ENCODE measurements at places on chromosomes 2 and 18.

DNA sequence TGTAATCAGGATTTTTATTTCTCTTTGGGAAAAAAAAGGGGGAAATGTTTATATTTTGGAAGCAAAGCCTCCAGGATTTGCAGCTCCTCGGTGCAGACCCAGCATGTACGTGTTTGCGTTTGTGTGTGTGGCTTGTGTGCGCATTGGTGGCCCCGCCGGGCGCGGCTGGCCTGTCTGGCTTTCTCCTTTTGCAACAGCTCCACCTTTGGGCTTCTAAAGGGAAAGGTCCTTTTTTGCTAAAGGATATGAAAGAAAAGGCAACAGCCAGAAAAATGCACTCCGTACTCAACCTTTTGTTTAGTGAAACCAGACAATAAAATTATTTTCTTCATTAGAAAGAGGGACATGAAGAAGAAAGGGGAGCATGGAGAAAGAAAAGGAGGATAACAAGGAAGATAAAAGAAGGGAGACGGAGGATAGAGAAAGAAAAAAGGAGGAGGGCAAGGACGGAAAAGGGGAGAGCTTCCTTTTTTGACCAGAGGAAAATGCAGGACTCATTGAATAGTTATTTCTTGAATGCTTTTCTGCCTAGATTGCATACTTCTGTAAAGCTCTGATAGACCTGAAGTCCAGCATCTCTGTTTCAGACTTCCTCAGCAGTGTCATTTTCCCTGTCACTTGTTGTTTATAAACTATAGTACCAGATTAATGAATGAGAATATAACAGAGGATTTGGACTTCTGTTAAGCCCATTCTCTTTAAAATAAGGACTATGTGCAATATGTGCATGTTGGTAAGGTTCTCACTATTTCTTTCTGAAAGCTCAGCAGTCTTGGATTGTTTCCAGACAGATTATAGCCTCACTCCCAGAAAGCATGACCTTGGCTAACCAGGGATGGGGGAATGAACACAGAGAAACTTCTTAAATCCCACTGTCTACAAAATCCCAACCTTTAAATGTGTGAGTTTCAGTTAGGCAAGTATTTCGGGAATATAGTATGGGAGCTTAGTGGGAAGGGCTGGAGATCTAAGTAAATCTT is 563.1 kb upstream of the PIK3C3 start:
- peak; percentile 27 for DNase-seq

GRCh38 chr2:97808816-97809215 is 95.4 kb downstream of the ZAP70 start:
- no peak for DNase-seq

- no peak for DNase-seq
These were observed 72.2 kb downstream of the MAP2 start for GRCh38 chr2:209495855-209496585.

- DNase-seq, result no peak
These were observed 198.2 kb downstream of the PARD3B start for GRCh38 chr2:204743393-204743960.

GRCh38 chr2:207944979-207945600 is 80.2 kb downstream of the PLEKHM3 start:
- no peak for DNase-seq

- peak; percentile 44 for DNase-seq
These were observed 127.1 kb upstream of the TTC39C start for GRCh38 chr18:23887493-23887892.

GRCh38 chr18:26635466-26635865 is 87.1 kb upstream of the KCTD1 start:
- DNase-seq, result no peak
